CD8-positive, alpha-beta memory T cell (primary cell): ENCODE measurements at places on chromosomes 13 and 19.

DNA sequence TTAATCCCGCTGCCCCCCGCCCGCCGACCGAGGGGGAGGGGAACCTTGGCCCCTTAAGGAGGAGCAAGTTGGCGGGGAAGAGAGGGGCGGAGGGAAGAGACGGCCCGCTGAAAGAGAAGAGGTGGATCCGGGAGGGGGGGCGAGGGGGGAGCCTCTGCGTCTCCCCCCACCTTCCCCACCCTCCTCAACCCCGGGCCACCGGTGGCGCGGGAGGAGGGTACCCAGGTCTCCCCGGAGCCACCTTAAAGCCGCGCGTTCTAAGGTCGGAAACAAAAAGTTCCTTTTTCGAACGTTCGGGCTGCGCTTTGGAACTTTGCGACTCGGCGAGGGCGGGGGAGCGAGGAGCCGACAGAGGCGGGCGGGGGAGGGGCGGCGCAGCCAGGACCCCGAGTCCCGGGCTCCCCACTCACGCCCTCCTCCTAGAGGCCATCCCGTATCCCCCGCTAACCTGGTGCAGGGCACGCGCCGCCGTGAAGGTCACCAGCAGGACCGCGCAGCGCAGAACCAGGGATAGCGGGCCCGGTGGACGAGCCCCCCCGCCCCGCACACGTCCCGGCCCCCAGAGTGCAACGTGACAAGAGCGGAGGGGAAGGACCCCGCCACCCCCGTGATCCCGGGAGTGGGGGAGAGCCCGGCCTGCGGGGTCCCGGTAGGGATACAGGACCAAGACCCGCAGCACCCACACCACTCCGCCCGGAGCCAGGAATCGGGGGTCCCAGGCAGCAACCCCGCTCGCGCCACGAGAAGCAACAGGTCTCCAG, 659 bp downstream of the ERF start:
- peak; percentile 76 for DNase-seq

- DNase-seq: no peak
Observed at GRCh38 chr19:29805031-29805965, 6.5 kb upstream of the CCNE1 start.

DNA sequence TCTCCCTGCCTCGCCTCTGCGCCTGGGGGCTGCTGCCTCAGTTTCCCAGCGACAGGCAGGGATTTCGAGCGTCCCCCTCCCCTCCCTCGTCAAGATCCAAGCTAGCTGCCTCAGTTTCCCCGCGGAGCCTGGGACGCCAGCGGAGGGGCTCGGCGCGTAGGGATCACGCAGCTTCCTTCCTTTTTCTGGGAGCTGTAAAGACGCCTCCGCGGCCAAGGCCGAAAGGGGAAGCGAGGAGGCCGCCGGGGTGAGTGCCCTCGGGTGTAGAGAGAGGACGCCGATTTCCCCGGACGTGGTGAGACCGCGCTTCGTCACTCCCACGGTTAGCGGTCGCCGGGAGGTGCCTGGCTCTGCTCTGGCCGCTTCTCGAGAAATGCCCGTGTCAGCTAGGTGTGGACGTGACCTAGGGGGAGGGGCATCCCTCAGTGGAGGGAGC, 722 bp upstream of the ICAM1 start:
- DNase-seq: peak; percentile 86

DNA sequence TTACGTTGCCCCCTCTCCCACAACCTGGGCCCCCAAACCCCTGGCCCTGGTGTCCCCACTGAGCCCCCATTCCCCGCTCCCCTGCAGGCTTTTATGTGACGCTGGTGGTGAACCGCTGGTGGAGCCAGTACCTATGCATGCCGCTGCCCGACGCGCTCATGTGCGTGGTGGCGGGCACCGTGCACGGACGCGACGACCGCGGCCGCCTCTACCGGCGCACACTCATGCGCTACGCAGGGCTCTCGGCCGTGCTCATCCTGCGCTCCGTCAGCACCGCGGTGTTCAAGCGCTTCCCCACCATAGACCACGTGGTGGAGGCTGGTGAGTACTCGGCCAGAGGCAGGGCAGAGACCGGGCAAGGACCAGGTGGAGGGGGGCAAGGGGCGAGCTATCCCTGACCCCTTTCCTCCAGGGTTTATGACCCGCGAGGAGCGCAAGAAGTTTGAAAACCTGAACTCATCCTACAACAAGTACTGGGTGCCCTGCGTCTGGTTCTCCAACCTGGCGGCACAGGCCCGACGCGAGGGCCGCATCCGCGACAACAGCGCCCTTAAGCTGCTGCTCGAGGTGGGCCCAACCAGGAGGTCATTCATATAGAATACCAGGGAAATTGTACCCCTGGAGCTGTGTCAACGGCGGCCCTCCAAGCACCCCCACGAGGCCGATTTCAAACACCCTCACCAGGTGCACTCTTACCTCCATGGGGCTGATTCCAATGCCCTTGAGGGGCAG, 3.0 kb downstream of the BEST2 start:
- no peak for DNase-seq
